Stimulated activated CD8-positive, alpha-beta memory T cell treated with anti-CD3 and anti-CD28 coated beads, Interleukin-15, amount 100 ng/mL, for 1 hour (primary cell): ENCODE measurements at places on chromosomes 2 and 18.

- DNase-seq = no peak
Measured at GRCh38 chr18:50441501-50441900, 66.7 kb downstream of the SKA1 start.

DNA sequence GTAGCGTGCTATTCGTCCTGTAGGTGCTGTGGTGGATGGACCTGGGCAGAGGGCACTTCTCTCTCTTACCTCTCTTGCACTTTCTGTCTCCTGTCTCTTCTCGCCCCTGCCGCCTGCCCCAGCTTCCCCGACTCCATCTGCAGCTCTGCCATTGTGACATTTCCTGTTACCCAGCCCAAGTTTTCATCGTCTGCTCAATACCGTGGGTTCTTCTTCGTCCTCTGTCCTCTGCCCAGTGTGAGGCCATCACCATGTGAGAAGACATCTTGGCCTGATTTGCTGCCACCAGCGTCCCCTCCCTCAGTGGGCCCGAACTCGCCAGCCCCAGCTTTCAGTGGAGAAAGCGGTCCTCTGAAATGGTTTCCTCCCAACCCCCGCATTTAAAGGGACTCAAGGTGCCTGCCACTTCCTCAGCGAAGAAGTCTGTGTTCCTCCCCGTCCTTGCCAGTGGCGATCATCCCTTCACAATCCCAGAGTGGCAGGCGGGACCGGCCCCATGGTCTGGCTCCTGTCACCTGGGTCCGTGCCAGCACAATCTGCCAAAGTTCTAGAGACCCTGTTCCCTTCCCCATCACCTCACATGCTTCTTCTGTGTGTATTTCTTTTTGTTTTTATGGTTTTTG, 18.0 kb downstream of the TGOLN2 start:
- DNase-seq = no peak

- DNase-seq = no peak
Measured at GRCh38 chr18:79067611-79068010, 1.6 kb upstream of the ATP9B start.

- DNase-seq = no peak
Measured at GRCh38 chr2:137151731-137152130, 386.4 kb downstream of the THSD7B start.

DNA sequence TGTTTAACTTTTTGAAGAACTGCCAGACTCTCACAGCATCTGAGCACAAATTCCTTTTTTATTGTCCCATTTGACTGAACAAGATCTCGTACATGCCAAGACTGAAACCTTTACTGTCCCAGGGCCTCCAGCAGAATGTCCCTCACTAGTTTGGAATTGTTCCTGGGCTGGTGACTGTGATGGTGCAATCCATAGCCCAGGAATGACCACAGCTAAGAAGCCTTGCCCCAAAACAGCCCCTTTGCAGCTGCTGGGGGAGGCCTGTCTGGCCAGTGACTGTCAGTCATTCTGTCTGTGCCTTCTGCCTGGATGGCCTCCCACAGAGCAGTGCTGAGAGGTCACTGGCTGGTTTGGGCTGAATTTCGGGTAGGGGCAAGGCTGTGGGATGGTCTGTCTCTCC, 184.5 kb upstream of the MSH6 start:
- no peak for DNase-seq

DNA sequence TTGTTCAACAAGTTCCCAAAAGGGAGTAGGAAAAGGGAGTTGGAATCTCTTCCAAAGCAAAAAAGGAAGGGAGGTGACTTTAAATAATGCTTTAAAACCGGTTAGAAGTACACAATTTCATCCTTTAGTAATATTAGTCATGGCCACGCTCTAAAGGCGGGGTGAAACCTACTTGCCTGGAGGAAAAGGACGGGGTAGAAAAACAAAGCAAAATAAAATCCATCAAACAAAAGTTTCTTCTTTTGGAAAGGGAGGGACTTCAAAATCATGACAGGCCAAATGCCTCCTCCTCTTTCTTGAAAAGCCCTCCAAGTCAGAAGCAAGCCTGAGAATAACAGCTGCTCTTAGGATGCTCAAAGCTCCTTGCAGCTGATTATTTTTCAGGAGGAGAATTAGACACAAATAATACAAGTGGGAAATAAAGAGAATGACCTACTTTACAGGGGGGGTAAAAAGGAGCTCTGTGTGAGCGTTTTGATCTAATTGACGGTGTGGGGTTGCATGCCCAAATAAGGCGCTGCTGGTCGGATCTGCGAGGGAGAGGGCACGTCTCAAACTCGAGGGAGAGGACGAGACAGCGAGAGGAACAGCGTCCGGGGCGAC, 1.8 kb upstream of the NPAS2 start:
- DNase-seq = no peak

GRCh38 chr18:37160038-37160820, 331.3 kb downstream of the KIAA1328 start:
- no peak for DNase-seq

DNA sequence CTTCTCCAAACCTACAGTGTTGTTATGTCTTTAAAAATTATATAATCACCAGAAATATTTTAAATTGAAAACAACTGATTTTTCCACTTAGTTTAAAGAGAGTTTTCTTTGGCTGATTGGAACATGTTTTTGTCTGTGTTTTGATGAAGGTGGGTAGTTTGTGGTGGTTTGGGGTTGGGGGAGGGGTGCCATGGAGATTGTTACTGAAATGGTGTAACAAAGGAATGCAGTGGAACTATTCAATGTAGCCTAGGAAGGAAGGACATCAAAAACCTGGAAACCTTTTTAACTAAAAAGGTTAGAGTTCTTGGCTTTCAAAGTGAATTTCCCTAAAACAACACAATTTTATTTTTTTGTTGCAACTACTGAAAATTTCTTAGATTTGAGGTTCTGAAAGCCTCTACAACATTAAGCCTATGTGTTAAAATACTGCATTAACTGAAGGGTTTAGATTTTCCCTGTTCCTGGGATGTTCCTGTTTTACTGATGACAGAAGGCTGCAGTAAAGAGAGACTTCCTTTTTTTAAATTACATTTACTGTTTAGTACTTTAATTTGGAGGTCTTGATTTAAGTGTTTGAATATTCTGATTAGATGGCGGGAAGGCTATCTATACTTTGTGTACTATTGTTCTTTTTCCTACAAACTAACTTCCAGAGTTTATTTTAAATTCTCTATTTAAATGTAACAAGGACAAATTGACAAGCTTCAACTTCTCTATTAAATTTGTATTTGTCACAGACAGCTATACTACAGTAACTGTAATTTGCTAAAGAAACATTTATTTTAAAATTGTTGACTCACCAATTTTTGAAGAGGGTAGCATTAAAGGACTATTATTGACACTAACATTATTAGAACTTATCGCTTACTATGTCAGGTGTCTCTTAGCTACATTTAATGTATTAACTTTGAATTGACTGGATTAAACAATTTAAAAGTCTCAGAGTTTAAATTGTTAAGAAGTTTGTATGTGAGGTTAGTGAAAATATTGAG, 87.7 kb downstream of the LIMS1 start:
- DNase-seq = no peak

GRCh38 chr2:20397811-20398447, 47.3 kb upstream of the PUM2 start:
- DNase-seq = no peak

DNA sequence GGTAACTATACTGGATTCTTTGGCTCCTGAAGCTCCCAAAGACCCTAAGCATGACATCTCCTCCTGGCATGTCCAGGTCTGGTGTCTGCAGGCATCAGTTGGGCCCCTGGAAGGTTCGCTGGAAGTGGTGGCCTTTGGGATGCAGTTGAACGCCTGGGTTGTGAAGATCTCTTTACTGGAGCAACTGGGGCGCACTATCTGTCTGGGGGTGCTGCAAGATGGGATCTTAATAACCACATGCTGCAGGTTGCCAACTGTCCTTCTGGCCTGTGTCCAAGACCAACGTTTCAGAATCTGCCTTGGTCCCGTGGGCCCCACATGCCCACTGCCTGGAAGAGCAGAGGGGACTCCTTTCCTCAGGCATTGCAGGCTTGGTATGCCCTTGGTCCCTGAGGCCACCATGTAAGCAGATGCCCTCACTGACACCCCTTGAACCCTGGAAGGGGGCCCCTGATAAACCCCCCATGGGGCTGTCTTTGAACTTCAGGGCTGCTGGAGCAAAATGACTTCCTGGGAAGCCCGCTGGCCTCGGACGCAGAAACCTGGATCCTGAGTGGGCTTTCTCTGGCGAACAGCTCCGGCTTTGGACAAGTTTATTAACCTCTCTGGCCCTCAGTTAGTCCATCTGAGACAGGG, 101.9 kb downstream of the TWIST2 start:
- no peak for DNase-seq

- DNase-seq = no peak
Measured at GRCh38 chr2:26486789-26487188, 8.9 kb upstream of the OTOF start.

DNA sequence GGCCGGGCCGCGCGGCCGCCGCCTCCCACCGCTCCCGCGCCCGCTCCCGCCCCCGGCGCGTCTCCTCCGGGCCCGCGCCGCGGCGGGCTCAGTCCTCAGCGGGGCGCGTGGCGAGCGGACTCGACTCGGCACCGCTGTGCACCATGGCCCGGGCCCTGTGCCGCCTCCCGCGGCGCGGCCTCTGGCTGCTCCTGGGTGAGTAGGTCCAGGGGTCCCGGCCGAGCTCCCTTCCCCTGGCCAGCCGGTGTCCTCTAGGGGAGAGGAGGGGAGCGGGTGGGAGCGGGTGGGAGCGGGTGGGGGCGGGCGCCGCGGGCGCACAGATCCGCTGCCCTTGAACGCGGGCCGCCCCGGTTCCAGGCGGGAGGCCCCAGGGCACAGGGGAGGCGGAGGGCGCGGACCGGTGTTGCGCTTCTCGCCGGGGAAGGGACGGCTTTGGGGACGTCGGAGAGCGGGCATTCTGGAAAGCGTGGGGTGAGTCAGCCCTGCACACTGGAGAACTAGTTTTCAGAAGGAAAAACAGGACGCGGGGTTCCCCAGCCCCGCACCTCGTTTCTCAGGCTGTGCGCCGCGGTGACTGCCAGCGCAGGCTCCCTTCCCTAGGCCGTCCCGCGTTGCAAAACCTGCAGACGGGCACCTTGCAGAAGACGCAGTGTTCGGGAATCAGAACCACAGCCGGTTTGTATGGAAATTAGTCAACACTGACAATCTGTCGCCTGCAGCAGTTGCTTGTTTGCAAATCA, at the start of gene RAMP1:
Gene RAMP1 (plus strand): TSS at position 91 of the 740 bp plus-strand sequence. CDS start 53 bp downstream, at position 144.
- DNase-seq = no peak

- DNase-seq = no peak
Measured at GRCh38 chr2:45652090-45653031, 886 bp downstream of the PRKCE start.

GRCh38 chr2:186639939-186640338, 50.1 kb downstream of the ITGAV start:
- no peak for DNase-seq

- no peak for DNase-seq
Measured at GRCh38 chr18:77113361-77114151, 19.0 kb downstream of the MBP start.

DNA sequence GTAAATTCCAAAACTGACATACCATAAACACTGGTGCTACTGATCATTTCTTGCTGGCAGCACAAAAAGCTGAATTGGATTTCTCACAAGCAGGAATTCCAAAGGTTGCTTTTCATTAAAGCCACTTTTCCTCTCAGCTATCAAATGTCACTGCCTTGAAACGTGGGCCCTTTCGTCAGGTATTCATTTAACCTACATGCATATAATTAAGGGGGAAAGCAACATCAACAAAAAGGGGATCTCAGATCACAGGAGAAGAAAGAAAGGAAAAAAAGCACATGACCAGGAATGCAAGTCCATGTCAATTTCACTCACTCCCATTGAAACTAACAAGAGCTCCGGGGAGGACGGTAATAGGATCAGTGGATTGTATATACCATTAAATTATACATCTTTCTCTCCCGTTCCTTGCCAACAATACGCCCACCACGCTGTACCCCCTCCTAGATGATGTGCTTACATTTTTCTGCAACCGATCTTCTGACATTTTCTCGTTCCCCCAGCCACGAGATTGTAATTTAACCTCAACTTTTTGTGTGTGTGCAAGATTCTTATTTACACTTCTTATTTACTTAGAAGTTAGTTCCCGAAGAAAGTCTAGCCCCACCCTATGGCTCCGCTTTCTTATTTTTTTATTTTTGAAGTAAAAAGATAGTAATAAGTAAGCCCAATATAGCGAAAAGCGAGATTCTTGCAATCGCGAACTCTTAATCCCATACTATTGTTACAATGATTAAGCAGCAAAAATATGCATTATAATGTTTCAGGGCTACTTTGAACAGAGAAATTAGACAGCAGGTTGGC, 725 bp downstream of the FIGN start:
- DNase-seq = no peak

DNA sequence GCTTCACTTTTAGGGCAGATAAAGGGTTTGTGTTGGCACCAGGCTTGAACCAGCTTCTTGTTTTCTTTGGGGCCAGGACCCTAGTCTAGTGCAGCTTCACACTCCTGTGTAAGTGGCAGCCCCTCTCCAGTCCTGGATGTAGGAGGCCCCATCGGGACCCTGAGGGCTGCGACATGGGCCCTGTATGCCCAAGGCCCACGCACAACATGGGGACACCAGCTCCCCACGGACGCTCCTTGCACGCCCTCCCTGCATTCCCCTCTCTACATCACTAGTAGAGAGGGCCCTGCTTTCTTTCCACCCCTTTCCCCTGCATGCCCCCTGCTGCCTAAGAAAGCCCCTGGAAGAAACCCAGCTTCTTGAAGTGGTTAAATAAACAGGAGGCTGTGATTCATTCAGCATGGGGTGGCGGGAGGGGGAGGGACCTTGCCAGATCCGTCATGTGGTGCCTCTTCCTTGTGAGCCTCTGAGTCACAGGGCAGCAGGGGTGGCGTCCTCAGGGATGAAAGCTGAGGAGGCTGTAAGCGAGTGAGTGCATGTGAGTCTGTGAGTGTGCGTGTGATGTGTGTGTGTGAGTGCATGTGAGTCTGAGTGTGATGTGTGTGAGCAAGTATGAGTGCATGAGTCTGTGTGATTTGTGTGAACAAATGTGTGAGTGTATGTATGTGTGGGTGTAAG, 42.5 kb downstream of the COPS8 start:
- no peak for DNase-seq

DNA sequence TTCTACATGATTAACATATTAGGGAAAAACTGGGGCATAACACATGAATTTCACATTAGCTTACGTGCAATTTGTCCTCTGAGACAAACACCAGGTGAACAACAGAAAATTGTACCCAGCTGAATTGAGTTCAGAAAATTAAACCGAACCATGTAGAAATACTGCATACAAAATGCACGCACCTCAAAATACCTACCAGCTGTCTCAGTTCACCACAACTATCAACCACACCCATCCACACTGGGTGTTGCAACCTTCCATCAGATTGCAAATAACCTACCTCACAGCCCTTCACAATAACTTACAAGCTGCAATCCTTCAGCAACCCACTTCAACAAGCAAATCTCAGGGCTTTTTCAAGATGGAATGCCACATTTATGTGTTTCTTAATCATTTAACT, 55.9 kb downstream of the UNC50 start:
- DNase-seq = no peak
